Left lung (tissue), 14 donors: ENCODE measurements at places on chromosomes 2 and 18.
A peak's percentile ranks its signal among the peaks of the same experiment; 100 is the strongest.

DNA sequence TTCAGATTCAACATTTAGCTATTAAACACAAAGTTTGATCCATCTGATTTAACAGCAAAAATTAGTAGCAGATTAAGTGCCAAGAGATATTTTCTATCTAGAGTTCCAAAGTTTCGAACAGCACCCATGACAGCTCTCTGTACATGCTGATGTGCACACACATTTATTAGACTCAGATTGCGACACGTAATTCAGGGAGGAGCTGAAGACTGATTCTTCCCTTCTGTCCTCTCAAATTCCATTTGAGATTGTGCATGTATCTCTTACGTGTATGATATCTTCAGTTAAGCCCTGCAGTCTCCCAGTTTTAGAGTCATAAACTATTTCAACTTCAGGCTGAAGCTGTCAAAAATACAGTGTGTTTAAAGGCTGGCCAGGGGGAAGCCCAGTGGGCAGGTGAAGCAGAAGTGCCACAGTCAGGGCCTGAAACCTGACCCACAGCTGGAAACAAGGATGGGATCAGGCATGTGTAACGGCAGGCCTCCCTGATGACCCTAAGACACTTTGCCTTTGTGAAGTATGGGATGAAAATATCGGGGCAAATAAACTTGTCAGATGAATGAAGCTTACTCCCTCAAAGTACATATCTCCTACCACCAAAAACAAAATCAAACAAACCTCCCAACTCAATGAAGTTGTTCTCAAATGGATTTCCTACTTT is 30.6 kb downstream of the CYB5A start:
- no peak for DNase-seq

DNA sequence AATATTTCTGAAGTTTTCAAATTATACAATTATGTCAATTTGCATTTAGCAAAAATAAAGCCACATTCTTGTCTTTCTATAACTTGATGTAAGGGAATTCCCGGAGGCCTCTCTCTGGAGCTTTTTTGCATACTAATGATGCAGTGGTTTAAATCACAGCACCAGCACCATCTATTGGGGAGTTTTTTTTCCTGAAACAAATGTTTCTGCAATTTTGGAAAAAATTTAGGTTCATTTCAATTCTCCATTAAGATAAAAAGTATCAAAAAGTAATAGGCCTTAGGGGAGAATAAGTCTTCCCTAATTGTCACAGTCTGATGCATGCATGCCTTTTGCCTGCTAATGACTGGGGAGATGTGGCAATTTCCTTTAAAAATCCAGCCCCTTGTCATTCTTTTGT is 13.5 kb downstream of the CBLN2 start:
- DNase-seq = no peak

DNA sequence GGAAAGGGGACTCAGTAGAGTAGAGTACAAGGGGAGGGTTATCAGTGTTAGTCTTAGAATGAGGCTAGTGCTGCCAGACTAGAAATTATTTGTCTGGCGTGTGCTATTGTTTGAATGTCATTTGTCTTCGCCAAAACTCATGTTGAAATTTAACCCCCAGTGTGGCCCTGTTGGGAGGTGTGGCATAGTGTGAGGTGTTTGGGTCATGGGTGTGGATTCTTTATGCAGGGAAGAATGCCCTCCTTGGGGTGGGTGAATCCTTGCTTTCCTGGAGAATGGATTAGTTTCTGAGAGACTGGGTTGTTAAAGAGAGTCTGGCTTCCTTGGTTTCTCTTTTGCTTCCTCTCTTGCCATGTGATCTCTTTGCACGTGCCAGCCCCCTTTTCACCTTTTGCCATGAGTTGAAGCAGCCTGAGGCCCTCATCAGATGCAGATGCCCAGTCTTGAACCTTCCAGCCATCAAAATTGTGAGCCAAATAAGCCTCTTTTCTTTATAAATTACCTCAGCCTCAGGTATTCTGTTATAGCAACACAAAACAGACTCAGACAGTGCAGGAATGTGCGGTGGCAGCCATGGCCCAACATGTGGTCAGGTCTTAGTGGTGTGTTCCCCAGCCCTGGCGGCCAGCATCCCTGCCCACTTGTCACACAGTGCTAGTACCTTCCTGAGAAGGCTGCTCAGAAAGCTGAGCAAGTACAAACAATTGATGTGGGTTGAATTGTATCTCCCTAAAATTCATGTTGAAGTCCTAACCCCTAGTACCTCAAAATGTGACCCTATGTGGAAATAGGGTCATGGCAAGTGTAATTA is 48.4 kb upstream of the NAB1 start:
- no peak for DNase-seq

DNA sequence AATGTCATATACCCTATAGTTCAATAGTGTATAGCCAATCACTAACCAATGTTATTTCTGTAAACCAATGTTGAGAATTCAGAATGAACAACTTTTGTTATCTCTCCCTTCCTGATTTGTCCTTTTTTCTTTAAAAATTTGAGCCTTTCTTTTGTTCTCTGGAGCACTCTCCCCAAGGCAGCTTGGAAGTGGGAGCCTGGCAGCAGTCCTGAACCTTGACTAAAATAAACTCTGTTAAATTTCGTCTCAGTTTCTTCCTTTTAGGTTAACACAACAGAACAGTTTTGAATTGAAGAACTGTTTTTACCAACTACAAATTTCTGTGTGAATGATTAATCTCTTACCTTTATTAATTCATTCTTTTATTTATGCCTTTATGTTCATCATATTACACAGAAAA is 35.9 kb downstream of the CD302 start:
- DNase-seq = no peak

DNA sequence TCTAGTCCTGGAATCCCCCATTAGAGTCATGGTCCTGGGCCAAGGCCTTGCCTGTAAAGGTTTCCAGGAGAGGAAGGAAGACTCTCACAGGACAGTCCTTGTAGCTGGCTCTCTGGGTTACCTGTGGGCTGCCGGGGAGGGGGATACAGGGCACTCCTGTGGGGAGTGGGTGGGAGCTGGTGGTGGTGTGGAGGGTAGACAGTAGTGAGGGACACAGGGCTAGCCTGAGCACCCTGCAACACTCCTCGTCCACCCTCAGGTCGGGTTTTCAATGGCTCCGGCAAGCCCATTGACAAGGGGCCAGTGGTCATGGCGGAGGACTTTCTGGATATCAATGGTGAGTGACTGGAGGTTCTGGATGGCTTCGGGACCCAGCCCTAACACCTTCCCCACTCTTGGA is 19.7 kb upstream of the ANKRD53 start:
- no peak for DNase-seq

DNA sequence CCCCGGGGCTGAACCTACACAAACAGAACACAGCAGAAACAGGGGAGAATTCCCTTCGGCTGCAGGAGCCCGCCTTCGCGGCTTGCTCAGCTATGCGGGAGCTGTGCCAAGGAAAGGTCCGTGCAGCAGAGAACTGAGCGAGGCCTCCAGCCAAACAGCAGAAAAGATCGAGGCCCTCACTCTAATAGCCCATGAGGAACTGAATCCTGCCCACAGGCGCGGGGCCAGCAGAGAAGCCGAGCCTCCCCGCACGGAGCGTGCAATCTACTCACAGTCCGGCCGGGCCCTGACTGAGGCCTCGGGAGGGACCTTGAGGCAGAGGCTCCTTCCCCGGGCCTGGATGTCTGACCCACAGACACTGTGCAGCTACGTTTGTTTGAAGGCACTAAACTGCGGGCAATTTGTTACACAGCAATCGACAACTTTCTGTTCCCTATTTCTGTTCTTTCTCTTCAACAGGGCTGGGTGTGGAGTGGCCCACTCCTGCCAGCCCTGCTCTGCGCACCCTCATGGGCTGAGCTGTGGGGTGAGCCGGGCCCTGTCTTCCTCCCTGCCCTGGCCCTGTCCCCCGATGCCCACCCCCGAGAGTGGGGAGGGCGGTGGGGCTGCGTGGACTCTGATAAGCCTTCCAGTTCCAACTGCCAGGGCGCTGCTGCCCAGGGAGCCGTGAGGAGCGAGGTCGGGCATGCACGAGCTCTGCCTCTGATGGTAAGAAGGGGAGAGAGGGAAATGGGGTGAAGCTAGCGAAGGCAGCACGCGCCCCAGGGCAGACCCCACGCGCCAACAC is 13.7 kb downstream of the HES6 start:
- no peak for DNase-seq

GRCh38 chr2:31088504-31089195 is 49.6 kb downstream of the GALNT14 start:
- no peak for DNase-seq

- no peak for DNase-seq
Measured at GRCh38 chr2:142868229-142868762, 9.2 kb upstream of the KYNU start.

DNA sequence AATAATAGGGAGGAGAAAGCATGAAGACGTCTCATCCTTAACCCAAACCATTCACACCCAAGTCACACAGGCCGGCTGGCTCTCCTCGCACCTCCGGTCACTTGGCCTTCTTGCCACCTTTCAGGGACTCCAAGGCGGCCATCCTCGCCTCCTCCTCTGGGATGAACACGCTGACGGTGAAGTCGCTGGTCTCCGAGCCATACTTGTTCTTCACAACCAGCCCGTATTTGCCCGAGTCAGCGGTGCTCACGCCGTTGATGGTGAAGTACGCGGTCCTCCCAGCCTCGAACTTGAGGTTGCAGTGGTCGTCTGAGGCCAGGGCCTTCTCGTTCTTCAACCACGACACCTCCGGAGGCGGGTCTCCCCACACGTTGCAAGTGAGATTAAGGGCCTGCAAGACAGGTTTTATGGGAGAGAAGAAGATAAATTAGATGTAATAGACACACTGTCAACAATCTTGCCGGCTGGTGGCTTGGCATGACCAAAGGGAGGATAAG is 54.3 kb upstream of the LPIN2 start:
- no peak for DNase-seq

DNA sequence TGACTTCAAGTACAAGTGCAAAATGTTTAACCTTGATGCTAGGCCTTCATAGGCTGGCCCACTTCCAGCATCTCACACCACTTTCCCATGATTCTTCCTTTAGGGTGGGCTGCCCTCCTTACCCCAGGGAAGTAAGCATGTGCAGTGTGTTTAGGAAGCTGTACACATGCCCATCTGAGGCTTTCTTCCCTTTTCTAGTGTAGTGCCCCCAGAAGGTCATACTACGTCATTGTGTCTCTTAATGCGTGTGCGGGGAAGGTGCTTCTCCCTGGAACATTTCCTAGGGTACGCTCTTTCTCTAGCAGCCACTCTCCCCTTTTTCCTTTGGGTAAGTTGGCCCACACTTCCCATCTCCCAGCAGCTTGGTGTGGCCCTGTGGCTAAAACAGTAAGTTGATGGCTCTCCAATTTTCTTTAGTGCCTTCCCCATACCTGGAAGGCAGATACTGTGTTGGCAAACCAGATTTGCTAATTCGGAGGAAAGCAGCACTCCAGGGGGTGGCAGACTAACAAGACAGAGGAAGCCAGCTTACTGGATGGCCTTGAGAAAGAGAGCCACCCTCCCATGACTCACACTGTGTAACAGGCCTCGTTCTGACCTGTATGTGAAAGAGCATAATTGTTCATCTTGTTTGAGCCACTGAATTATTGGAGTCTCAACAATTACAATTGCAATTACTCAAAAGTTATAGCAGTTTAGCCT is 1.1 kb upstream of the SULT6B1 start:
- no peak for DNase-seq

DNA sequence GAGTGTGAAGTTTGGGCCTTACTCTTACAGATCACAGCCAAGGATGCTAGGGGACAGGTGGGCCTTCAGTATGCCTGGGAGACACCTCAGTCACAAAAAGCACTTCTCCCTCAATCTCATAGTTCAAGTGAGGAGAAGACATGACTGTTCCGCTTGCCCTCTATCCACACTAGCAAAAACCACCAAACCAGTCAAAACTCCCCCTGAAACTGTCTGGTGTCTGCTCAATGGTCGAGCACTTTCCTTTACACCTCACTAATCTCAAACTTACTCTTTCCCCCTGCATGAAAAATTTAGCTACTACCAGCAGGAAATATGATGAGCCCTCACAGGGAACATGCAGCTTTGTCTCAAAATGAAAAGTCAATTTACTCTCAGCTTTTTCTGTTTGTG is 232.2 kb downstream of the TRIB2 start:
- DNase-seq = no peak

DNA sequence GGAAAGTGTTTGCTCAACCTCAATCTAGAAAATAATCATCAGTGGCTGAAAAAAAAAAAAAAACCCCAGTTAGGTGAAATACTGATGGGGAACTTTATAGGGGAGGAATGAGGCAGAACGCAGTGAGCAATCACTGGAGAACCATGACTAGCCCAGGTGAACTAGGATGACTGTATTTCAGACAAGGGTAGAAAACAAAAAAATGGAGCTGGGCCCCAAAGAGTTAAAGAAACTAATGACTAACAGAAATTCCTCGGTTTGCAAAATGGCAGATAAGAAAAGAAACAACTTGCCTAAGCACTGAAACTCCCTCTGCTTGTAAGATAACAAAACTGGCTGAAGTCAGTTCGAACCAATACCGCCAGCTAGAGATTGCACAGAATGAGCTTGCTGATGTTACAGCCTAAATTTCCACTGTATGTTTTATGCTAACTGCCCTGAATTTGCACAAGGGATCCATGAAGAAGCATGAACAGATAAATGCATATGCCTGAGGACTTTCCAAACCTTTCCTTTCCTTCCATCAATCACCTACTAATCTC is 245.9 kb downstream of the METTL4 start:
- no peak for DNase-seq

DNA sequence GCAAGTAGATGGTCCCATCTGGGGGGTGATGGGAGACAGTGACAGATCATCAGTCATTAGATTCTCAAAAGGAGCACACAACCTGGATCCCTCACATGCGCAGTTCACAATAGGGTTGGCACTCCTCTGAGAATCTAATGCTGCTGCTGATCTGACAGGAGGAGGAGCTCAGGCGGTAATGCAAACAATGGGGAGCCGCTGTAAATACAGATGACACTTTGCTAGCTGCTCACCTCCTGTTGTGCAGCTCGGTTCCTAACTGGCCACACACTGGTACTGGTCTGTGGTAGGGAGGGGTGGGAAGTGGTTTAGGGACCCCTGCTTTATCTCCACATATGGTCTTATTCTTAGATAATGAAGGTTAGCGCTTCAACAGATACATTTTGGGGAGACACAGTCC is 506.6 kb downstream of the PLCL1 start:
- DNase-seq = no peak

- DNase-seq = no peak
Measured at GRCh38 chr2:161207941-161208340, 47.7 kb downstream of the TANK start.

GRCh38 chr2:172461591-172462372 is 34.4 kb downstream of the ITGA6 start:
- peak; percentile 62 for DNase-seq

DNA sequence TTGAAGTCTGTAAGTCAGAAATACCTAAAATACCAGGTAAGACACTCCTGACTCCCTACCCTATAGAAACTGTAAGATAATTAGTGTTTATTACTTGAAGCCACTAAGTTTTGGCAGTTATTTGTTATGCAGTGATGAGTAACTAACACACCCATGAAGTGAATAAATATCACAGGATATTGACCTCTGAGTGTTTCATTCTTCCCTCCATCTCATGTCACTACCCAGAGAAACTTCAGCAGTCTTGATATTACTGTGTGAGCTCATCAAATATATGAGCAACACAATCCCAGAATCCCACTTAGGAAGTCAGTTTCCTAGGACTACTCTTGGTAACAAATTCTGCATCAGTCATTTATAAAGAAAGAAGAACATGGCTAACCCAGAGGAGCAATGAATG is 529.7 kb downstream of the FBXO15 start:
- no peak for DNase-seq

- no peak for DNase-seq
Measured at GRCh38 chr2:38580115-38580636, 22.6 kb downstream of the HNRNPLL start.
